Uterine smooth muscle cell (primary cell): ENCODE measurements at places on chromosomes 6 and 20. TPM values are rescaled to one million over a fixed set of nuclear protein-coding genes. Genes with fewer than 3 reads are reported as not detected.

The RIMS4 gene
- total RNA-seq, result 0.12 TPM in 1 of 2 replicates, not detected in the other

The C6orf58 gene
- total RNA-seq, result not detected in 2 replicates

The CENPW gene
- total RNA-seq, result 14.5 and 36.6 TPM in 2 replicates

The PHF3 gene
- 71.9 and 74.9 TPM in 2 replicates for total RNA-seq

The HCK gene
- not detected in 2 replicates for total RNA-seq
